ENCODE measurements at places on chromosomes 12 and 14. TPM values are rescaled to one million over a fixed set of nuclear protein-coding genes. Genes with fewer than 3 reads are reported as not detected.

The TMEM116 gene
- total RNA-seq, result 33.1 TPM

The ACRBP gene
- 1.7 TPM for total RNA-seq

The CCDC197 gene
- not detected for total RNA-seq

The BDKRB1 gene
- not detected for total RNA-seq

The CLEC7A gene
- 1.6 TPM for total RNA-seq

The TOMM20L gene
- total RNA-seq, result not detected

The KCNH3 gene
- total RNA-seq, result 2.2 TPM

DNA sequence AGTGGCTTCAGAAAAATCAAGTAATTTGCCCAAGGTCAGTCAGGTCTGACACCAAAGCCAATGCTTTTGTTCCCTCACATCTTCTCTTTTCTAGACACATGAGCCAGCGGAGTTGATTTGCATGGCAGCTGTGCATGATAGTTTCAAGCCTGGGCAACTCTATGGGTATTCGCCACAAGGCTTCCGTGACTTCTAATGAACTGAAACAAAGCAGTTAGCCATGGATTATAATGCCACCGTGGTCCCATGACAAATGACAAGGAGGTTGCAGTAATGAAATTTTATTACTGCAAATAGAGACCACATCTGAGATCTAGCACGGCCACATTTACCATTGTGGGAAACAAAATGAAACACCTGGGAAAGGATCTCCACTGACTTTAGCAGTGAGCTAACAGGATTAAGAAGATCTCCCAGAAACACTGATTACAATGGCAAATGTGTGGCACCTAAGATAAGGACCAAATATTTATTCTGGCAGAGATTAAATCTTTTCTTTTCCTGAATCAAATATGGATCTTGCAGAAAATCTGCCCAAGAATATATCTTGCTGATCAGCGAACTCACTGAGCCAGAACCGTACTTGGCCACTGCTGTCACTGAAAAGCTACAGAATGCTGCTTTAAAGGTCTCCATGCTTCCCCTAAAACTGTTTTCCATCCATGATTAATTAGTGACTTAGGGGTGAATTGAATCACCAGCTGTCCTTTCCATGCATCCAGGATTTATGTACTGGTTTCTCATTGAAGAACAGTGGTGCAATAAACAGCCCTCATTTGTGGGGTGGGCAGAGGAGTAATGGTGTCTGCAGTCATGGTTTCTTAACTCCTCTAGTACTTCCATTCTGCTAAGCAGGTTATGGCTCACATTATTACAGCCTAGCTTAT is 551.0 kb downstream of the DIO2 start:
- DNase-seq, result no peak

GRCh38 chr12:26287671-26288381 is 92.5 kb downstream of the SSPN start:
- peak; percentile 83 for DNase-seq

DNA sequence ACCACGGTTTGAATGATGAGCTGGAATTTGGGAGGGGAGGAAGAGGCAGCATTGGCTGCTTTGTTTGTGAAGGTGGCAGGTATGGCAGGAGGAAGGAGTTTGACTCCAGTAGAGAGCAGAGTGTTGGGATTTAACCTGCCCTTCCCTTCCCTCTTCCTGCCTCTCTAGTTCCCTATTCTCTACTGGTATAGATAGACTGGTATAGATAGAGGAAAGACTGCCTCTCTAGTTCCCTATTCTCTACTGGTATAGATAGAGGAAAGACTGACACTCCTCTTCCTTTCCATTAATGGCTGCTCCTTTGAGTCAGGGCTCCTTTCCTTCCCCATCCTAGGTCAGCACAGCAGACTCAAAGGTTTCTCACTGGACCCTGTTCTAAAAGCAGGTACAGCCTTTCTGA is 8.4 kb upstream of the SYCP3 start:
- no peak for DNase-seq

GRCh38 chr14:56244138-56244789 is 126.1 kb downstream of the PELI2 start:
- no peak for DNase-seq

- DNase-seq, result no peak
Measured at GRCh38 chr12:14628771-14629170, 61.1 kb upstream of the PLBD1 start.

GRCh38 chr14:61894452-61895077 is 132.3 kb downstream of the SNAPC1 start:
- peak; percentile 65 for DNase-seq

- DNase-seq, result no peak
Measured at GRCh38 chr14:81132468-81132867, 88.3 kb downstream of the GTF2A1 start.

GRCh38 chr12:116712458-116713303 is 25.2 kb downstream of the SPRING1 start:
- DNase-seq, result no peak

DNA sequence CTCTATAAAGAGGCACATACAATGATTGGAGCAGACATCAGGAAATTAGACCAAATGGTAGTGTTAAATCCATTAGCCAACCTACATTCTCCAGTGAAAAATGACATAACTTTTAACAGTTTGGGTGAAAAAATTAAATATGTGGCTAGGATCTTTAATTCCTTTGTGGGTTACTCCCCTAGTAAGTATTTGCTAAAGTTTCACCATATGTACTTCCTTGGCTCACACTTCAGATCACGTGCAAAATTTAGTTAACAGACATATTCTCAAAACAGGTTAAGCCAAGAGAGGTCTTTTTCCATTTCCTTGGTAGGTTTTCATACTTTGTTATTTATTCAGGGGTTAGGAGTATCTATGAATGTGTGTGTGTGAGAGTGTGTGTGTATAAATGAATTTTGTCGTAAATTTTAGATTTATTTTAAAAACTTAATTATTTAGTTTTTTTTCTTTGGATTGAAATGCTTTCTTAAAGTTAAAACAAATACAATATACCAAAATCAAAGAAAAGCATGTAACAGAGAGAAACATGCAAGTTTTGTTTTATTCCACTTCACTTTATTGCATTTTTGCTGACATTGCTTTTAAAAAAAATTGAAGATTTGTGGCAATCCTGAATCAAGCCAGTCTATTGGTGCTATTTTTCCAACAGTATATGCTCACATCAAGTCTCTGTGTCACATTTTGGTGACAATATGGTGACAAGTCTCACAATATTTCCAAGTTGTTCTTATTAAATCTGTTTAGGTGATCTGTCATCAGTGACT is 258.7 kb downstream of the FLRT2 start:
- DNase-seq, result no peak

- no peak for DNase-seq
Measured at GRCh38 chr14:36655963-36656686, 5.5 kb upstream of the PAX9 start.

GRCh38 chr14:81341781-81342180 is 58.3 kb downstream of the STON2 start:
- DNase-seq, result no peak
